ENCODE measurements at places on chromosomes 5 and 9. TPM values are rescaled to one million over a fixed set of nuclear protein-coding genes. Genes with fewer than 3 reads are reported as not detected.

DNA sequence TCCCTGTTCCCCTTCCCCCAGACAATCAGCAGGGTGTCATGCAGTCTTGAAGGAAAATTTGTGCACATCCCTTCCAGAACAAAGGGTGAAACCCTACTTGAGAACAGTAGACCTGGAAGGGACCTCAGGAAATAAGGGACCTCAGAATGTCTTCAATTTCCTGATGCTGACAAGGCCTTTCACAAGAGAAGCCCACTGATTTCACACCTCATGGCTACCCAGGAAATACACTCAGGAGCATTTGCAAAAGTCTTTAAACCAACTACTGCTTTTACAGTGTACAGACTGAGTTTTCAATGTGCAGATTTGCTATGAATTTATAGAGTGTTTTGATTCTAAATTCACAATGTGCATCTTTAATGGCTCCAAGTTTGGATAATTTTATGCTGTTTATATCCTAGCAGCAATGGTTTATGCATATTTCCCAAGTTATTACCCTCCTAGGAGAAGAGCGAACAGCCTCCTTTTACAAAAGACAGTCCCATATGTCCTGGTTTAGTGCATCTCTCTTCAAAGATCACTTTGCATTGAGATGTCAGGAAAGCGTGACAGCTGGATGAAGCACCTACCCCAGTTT, 74.8 kb downstream of the GALNT10 start:
- DNase-seq, result no peak

DNA sequence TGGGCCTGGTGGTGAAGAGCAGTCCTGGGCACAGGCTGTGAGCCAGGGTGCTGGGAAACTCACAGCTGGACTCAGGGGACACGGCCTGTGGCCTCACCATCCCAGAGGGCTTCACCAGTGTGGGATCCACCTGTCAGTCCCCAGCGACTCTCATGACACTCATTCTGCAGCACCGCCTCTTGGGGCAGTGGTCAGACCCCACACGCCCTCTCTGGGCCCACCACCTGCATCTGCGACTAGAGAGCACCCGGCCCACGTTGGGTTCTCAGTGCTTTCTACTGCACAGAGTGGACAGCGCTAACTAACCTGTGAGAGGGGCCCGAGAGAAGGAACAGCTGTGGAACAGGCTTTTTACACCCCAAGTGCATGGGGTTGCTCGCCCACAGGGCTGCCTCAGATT, 45.8 kb upstream of the GARNL3 start:
- no peak for DNase-seq

- no peak for DNase-seq
Observed at GRCh38 chr9:18360005-18360404, 113.9 kb upstream of the ADAMTSL1 start.

DNA sequence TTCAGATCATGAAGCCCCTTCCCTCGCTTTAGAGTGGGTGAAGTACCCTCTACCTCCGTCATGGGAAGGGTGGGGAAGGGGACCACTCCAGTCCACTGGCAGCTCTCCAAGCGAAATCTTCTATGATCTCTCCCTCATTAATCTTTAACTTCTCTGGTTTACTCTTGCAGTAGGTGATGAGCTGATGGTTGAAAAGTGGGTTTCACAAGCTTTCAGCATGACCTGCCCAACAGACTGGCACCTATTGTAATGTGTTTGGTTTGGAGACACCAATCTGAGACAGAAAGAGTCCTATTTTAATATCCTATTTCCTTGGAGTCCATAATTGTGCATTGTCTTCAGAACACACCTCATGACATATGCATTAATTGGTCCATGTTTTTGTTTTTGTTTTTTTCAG, 70.8 kb upstream of the TGFBR1 start:
- no peak for DNase-seq

- DNase-seq, result no peak
Observed at GRCh38 chr9:136697146-136697820, 10.0 kb upstream of the AGPAT2 start.

DNA sequence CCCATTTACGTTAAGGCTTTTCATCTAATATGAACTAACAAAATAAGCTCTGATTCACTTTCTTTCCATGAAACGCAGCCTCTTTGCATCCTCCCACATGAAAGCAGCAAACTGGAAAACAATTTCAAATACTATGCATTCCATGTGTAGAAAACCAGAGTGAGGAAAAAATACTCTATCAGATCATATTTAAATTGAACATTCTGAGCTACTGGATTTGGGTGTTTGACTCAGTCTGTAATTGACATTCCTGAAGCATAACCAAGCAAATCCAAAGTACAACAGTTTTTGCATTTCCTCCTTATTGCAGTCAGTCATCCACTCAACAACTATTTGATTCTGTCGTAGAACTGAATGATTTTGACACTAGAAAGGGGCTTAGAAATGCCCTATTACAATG, 399.1 kb upstream of the NMUR2 start:
- DNase-seq, result no peak

- DNase-seq, result peak; percentile 44
Observed at GRCh38 chr5:33981408-33982162, 2.9 kb downstream of the SLC45A2 start.

Gene DNM1
- 13.6 TPM for total RNA-seq
